DND-41 (cell line): ENCODE measurements at places on chromosomes 1 and 21.
A peak's percentile ranks its signal among the peaks of the same experiment; 100 is the strongest.

DNA sequence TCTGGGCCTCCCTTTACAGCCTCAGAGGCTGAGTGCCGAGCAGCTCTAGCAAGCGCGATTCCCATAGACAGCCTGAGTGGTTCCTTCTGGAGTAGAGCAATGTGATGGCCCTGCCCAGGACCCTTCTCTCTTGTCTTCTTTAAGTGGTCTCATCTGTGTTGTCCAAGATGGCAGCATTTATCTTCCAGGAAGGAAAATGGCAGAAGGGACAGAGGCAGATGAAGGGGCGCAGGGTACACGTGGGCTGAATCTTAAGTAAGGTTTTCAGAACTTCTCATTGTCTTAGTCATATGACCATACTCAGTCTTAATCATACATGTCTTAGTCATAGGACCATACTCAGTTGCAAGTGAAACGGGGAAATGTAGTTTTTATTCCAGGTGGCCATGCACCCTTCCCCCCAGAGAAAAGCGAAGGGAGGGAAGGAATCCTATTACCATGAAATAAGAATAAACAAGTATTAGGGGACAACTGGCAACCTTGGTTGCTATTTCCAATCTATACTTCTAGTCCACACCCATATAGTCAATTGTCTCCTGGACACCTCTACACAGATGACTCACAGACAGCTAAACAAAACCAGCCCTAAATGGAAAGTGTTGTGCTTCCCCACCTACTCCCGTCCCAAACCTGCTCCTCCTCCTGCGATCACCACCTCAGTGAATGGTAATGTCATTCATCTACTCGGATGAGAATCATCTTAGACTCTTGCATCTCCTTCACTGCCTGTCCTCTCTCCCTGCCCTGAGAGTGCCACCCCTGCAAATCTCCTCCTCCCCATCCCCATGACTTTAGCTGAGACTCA lies 13.3 kb downstream of the OVAAL start:
- no peak for DNase-seq

DNA sequence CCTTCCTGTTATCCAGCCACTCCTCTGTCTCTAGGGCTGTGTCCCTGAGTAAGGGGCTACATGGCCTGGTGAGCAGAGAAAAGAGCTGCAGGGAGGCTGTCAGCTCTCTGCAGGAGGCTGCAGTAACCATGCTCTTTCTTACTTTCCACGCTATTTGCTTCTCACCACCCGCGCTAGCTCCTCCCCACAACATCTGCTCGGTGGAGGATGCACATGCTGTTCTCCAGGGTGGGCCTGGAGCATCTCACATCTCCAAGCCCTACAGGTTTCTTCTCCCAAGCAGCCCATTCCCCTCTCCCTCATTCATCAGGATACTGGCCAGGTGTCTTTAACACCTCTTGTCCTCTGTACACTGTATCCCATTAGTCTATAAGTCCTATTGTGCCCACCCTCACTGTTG lies 103.8 kb downstream of the IER5 start:
- DNase-seq = no peak

DNA sequence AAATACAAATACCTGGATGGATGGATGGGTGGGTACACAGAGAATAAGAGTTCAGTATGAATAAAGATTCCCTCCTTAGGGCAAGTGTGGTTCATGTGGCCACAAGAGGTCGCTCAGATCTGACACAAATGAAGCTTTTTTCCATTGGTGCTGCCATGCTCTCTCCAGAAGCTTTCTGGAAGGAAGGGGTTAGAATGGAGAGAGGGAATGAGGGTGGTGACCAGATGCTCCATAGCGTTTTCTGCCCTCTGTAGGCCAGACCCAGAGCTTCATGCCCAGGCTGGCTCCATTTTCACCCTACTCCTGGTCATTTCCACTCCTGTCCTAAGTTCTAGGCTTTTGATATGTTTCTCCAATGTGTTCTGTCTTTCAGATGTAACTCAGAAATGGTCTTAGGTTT lies 3.3 kb upstream of the FCRL6 start:
- DNase-seq = peak; percentile 25

DNA sequence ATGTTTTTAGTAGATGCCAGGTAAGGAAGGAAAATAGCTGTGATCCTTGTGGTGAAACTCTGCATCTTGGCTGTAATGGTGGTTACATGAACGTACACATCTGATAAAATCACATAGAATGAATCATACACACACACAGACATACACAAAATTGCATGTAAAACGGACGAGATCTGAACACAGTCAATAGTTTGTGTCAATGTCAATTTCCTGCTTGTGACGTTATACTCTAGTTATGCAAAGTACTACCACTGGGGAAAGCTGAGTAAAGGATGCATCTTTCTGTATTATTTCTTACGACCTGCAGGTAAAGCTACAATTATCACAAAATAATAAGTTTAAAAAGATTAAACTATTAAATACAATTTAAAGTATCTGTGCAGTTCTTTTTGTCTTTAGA lies 493.7 kb upstream of the ZP4 start:
- no peak for DNase-seq

DNA sequence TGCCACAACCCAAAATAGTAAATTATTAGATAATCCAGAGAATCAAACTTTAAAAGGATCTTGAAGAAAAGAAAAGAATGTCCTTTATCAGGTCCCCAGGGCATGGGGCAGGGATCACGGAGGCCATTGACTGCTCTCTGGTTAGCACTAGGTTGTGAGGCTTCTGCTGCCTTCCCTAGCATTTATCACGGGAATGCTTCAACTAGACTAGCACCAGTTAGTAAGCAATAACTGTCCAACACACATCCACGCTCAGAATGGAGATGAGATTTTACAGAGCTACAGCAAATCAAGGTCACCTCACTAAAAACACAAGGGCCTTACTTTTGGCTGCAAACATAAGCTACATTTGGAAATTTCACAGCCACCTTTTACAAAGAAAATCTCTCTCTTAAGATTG lies 304.0 kb downstream of the NFIA start:
- no peak for DNase-seq

DNA sequence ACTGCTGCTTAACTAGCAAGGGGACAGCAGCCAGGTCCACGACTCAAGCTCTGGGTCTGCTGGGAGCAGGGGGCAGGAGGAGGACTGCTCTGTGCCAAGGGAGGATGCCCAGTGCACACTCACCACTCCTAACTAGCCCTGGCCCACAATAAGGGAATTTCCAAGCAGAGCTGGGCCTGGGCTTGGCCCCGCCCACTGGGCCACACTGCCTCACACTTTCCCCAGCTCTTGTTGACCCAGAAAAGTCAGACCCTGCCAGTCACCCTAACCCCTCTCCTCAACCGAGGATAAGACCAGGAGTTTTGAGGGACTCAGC lies 18.7 kb downstream of the SLC9A1 start:
- DNase-seq = no peak

- DNase-seq = no peak
Observed at GRCh38 chr21:40731206-40731605, 115.8 kb downstream of the DSCAM start.

GRCh38 chr1:228758447-228758846 lies 23.2 kb downstream of the RHOU start:
- DNase-seq = no peak
